Stimulated activated CD4-positive, alpha-beta T cell treated with anti-CD3 and anti-CD28 coated beads, TNF-alpha, amount 100 ng/mL, for 1 hour (primary cell): ENCODE measurements at places on chromosomes 6 and 20.

- DNase-seq: no peak
Observed at GRCh38 chr6:130369831-130370230, 4.0 kb downstream of the TMEM200A start.

DNA sequence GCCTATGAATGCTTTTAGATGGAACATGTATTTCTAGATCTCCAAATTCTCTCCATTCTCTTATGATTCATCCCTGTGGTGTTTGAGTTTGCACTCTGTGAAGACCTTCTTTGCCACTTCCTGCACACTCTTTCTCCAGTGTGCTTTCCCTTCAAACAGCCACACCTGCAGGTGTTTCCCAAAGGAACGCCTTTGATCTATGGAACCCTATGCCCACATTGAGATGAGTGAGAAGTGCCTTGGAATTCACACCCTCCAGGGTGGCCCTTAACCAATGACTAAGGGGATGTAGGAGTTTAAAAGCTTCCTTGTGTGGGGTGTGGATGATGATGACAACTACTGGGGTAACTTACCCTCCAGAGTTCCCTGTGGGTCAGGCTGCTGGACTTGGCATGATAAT is 570.1 kb downstream of the DHX35 start:
- DNase-seq: no peak

- no peak for DNase-seq
Observed at GRCh38 chr6:28683945-28684538, 158.4 kb downstream of the GPX5 start.

DNA sequence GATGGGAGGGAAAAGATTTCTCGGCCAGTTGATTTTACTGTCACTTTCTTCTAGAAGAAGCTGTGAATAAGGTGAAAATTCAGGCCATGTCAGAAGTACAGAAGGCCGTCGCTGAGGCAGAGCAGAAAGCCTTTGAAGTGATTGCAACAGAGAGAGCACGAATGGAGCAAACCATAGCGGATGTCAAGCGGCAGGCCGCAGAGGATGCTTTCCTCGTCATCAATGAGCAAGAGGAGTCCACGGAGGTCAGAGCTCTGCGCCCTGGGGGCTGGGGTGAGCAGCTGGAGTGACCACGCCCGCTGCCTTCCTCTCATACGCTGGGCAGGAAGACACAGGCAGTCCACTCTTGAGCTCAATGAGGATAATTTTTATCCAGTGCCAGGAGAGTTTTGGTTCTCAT is 21.8 kb upstream of the C20orf144 start:
- DNase-seq: no peak

GRCh38 chr20:24850176-24850575 is 98.9 kb upstream of the CST7 start:
- DNase-seq: no peak

GRCh38 chr20:26209171-26209941 is 512.7 kb upstream of the ZNF337 start:
- peak; percentile 7 for DNase-seq

GRCh38 chr20:24718696-24719095 is 230.4 kb upstream of the CST7 start:
- DNase-seq: no peak

GRCh38 chr6:81614292-81614691 is 138.2 kb downstream of the TENT5A start:
- no peak for DNase-seq

DNA sequence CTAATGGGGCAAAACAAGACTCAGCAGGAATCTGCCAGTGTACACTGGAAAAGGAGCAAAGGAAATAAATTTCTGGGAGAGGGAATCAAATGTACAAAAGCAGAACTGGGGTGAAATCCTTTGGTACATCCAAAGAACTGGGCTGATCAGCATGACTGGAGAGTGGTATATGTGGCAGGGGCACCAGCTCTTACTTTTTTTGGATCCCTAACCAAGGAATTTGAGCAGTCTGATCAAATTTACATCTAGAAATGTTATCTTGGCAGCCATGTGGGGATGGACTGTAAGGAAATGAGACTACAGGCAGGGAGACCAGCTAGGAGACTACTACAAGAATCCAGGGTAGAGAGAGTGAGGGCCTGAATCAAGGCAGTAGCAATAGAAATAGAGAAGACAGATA is 1.2 kb upstream of the ZSCAN31 start:
- DNase-seq: no peak

DNA sequence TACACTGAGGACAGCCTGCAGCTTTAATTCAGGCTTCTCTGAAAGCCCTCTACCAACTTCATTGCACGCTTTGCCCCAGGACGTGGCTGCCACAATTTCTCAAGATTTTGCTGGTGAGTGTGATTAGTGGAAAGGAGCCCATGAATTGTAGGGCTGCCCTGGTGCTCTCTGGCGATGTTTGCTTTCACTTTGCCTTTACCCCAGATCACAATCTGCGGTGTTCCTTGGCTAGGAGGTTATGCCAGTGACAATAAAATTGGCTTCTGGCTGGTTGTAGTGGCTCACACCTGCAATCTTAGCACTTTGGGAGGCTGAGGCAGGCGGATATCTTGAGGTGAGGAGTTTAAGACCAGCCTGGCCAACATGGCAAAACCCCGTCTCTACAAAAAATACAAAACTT is 139.3 kb downstream of the FOXC1 start:
- no peak for DNase-seq

GRCh38 chr6:16723826-16724225 is 37.4 kb downstream of the ATXN1 start:
- no peak for DNase-seq

- DNase-seq: no peak
Observed at GRCh38 chr6:132877003-132877402, 62.6 kb downstream of the RPS12 start.

- DNase-seq: no peak
Observed at GRCh38 chr6:73285674-73286283, 22.8 kb upstream of the KHDC1 start.

- no peak for DNase-seq
Observed at GRCh38 chr20:37816003-37816402, 86.9 kb upstream of the VSTM2L start.

DNA sequence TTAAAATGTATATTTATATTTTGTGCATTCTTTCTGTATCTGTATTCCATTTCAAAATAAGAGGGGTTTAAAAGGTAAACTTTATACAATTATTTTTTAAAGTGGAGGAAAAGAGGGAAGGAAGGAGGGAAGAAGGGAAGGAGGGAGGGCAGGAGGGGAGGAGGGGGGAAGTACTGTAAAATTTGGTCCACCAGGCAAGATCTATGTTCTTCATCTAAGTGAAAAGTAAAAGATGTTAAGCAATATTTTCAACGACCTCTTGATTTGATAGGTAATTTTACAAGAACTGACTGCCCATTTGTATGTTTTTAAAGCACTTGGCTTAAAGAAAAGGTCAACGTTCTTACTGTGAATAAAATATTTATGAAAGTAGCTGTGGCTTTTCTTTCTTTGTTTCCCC is 29.8 kb upstream of the PCSK2 start:
- DNase-seq: no peak

DNA sequence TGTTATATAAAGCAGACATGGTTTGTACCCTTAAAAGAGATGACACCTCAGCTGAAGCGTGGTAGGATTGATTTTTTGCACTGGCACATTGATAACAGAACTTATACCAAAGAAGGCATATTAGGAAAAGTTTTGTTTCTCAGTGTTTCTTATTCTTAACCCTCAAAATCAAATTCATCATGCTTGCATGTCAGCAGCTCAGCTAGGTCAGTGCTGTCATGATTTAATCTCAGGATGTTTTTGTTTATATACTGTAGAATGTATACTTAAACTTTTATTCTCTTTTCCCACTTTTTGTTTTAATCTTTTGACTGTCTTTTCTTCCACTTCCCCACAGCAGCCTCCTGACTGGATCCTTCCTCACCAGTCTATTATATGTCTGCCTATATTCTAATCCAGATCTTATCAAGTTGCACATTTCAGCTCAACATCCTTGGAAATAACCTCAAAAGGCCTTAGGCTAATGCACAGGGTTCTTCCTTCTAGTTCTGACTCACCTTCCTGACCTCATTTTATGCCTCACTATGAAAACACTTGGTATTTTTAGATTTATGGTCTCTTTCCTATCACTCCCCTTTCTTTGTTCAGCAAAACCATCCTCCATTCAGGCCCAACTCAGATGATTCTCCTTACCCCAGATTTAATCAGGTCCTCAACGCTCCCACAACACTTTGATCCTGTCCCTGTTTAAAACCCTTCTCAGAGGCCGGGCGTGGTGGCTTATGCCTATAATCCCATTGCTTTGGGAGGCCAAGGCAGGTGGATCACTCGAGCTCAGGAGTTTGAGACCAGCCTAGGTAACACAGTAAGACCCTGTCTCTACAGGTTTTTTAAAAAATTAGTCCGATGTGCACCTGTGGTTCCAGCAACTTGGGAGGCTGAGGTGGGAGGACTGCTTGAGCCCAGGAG is 7.2 kb downstream of the HEBP2 start:
- no peak for DNase-seq

- DNase-seq: no peak
Observed at GRCh38 chr6:43292341-43292740, 5.7 kb upstream of the SLC22A7 start.

GRCh38 chr6:169019727-169020491 is 233.7 kb downstream of the THBS2 start:
- DNase-seq: no peak

DNA sequence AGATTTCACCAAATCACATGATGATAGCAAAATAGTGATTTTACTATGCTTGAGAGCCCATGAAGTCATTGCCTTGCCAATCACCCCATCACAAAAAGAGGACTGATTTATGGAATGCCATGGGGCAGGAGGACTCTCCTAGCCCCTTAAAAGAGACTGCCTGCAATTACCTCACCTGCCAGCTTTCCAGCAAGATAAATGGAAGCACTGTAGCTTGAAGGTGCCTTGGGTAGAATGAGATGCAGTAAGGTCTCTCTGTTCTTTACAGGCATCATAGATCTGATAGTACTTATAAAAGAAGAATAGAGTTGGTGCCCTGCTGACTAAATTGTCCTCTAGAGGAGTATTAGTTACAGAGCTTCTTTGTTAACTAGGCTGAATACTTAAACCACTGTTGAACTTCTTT is 242.3 kb downstream of the TMEM242 start:
- no peak for DNase-seq

GRCh38 chr20:61623451-61623850 is 371.4 kb downstream of the CDH4 start:
- no peak for DNase-seq

GRCh38 chr20:40706977-40707582 is 18.0 kb upstream of the MAFB start:
- no peak for DNase-seq

DNA sequence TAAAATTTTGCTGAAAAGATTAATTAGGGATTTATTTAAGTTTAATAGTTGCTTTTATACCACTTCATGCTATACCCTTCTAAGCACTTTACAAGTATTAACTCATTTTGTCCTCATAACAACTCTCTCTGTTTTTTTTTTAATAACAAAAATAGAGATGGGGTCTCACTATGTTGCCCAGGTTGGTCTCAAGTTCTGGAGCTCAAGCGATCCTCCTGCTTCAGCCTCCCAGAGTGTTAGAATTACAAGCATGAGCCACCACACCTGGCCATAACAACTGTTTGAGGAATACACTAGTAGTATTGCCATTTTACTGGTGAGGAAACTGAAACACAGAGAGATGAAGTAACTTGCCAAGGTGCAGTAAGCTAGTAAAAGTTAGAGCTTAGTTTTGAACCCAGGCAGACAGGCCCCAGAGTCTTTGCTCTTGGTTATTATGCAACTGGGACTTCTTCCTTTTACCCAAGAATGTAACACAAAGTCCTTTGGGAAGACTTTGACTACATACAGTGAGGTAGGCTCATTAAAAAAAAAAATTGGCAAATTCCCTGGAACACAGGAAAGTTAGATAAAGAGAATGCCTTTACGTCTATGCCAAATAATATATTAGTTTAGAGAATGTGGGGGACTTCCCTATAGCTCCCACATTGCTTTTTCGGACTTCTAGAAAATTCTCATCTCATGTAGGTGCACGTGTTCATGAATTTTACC is 11.4 kb downstream of the ANKS1A start:
- DNase-seq: no peak

DNA sequence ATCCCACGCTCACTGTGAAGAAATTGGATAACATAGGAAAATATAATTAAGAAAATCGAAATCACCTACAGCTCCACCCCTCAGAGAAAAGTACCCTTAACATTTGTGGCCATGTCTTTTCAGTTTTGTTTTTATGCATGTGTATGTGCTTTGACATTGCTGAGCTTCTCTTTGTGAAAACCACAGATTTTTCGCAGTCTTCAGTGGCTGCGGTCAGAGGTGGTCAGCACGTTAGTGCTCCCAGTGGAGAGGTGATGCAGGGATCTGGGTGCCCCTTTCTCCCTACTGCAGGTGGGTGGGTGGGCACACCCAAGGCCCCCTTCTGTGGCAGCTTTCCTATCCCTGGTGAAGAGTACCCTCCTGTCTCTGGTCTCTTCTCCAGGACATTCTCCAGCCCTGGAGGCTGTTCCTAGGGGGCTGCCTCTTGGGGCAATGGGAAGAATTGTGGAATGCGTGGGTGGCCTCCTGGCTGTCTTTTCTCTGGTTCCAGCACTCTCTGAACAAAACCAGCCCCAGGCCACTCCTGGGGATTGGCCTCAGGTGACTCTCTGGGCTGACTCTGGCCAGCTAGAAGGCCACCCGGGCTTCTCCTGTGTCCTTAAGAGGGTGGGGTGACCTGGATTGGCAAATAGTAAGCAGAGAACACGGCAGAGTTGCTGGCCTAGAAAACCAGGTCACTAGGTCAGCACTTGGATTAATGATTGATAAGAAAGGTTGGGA is 49.8 kb upstream of the FANCE start:
- no peak for DNase-seq

GRCh38 chr6:155329460-155330132 is 15.3 kb upstream of the TFB1M start:
- DNase-seq: no peak

GRCh38 chr6:169883316-169883715 is 131.9 kb downstream of the ERMARD start:
- DNase-seq: no peak

- no peak for DNase-seq
Observed at GRCh38 chr6:170185175-170185978, 105.5 kb downstream of the DLL1 start.

DNA sequence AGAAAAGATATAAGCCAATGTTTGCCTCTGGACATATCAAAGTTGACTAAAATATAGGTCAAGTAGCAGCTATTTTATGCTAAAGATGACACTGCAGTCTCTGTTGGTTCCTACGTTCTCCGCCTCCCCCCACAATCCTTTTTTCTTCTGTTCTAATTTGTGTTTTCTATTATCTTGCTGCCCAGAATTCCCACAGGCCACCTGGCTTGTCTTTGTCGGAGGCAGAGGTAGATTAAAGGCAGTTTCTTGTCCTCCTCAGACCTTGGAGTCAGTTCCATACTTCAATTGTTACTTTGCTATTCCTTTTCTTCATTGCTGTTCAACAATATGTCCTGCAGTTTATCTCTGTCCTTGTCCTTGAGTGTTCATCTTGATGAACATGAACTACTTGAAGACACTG is 3.6 kb upstream of the ELOVL5 start:
- DNase-seq: no peak
